ENCODE measurements at places on chromosomes 3 and 15.

DNA sequence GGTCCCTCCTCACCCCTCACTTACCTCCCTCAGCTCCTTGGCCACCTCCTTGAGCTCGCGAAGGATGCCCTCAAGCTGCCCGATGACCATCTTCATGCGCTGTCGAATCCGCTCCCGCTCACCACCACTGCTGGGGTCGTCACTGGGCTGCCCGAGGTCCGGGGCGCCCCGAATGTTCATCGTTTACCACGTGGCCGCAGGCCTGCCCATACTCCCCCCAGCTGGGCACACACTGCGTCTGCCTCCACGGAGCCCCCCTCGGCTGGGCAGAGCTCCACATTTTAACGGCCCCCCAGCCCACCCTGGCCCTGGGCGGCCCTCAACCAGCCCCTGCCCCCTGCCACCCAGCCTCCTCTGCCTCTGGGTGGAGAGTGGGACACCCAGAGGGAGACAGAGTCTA lies 2.2 kb downstream of the INSYN1 start:
- DNase-seq, result no peak

DNA sequence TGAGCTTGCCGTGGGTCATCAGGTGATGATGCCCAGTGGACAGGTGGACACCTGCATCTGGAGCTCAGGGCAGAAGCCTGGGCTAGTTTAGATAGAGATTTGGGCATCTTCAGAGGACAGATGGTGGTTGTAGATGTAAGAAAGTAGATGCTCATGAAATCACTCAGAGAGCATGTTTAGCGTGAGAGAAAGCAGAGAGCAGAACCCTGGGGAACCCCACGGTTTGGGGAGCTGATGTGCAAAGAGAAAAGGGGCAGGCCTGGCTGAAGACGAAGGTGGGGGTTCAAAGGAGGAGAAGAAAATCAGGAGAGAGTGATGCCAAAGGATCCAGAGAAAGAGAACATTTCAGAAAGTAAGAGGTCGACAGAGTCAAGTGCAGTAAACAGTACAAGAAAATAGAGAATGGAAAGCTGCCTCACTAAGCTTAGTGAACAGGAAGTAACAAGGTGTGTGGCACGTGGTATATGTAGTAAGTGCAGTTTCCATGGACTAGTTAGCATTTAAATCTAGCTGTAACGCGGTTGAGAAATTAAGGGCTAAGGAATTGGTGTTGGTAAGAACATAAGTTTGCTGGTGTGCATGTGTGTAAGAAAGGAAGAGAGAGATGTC lies 13.5 kb downstream of the TIGIT start:
- DNase-seq, result no peak

- peak; percentile 71 for DNase-seq
Measured at GRCh38 chr3:71537211-71537611, 46.3 kb downstream of the FOXP1 start.

DNA sequence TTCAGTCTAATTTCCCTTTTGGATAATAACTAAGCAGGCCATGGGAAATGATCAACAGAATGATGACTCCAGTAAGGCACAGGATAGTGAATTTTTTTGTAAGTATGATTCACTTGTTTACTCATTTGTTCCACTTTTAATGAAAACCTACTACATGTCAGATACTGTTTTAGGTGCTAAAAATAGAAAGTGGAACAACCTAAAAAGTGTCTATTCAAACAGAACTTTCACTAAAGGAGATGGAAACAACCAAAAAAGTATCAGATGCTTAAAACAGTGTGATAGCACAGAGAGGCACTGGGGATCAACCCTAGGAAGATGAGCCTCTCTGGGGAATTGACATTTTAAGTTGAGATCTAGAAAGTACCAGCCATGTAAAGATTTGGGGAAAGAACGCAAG lies 11.1 kb downstream of the RYK start:
- no peak for DNase-seq

DNA sequence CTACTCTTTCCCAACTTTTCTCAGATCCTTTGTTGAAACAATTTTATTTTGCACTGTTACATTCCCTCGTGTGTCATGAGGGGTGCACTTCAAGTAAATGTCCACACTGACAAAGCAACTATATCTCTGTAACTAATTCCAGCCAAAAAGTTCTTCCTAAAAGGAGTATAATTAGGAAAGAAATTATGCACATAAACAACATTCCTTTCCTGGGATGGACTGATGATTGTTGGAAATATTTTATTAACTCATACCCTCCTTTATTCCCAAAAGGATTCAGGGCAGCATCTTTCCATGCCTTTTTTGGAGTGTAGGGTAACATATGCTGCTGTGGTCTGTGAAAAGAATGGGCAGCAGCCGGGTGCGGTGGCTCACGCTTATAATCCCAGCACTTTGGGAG lies 426.1 kb upstream of the THBS1 start:
- no peak for DNase-seq

DNA sequence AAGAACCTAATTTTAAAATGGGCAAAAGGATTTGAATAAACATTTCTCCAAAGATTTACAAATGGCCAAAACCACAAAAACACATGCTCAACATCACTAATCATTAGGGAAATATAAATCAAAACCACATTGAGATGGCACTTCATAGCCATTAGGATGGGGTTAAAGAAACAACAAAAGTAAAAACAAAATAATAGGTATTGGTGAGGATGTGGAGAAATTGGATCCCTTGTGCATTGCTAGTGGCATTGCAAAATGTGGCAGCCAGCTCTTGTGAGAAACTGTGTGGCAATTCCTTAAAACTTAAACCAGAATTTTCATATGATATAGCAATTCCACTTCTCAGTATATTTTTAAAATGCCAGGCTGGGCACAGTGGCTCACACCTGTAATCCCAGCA lies 126.5 kb downstream of the STT3B start:
- no peak for DNase-seq

GRCh38 chr3:194315088-194315964 lies 35.8 kb downstream of the CPN2 start:
- peak; percentile 95 for DNase-seq

DNA sequence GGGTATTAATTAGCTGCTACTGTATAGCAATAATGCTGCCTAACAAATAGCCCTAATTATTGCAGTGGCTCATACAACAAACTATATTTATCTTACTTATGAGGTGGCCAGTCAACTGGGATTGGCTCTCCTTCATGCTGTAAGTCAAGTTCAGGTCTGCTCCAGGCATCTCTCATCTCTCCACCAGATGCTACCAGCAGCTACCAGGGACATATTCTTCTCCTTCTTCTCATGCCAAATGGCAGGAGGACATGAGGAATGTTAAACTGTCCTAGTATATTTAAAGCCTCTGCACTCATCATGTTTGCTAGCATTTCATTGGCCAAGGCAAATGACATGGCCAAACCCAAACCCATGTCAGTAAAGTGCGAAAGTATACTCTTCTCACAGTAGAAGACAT lies 17.3 kb downstream of the SV2B start:
- no peak for DNase-seq

GRCh38 chr3:69951616-69952015 lies 47.9 kb upstream of the SAMMSON start:
- DNase-seq, result no peak

GRCh38 chr3:62197350-62198012 lies 175.9 kb downstream of the FEZF2 start:
- DNase-seq, result no peak

GRCh38 chr3:180280555-180280954 lies 243.8 kb upstream of the PEX5L start:
- DNase-seq, result no peak

- DNase-seq, result no peak
Measured at GRCh38 chr3:33926998-33927605, 128.7 kb downstream of the PDCD6IP start.

Measured in sciatic nerve (tissue), 2 donors.